SHP77 (cell line): ENCODE measurements at places on chromosomes 5 and 9.
A peak's percentile ranks its signal among the peaks of the same experiment; 100 is the strongest.

DNA sequence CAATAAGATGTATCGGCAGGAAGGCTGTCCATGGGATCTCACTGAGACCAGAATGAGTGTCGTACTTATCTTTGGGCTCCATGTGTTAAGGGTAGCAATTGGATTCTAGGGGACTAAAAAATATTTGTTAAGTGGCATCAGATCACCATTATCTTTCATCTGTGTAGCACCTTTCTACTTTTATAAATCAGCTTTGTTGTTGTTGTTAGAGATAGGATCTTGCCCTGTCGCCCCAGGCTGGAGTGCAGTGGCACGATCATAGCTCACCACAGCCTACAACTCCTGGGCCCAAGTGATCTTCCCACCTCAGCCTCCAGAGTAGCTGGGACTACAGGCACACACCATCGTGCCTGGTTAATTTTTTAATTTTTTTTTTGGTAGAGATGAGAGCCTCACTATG, 220.5 kb downstream of the SMARCA2 start:
- DNase-seq, result no peak

GRCh38 chr9:86097510-86098224, 1.7 kb downstream of the GOLM1 start:
- DNase-seq, result no peak

- no peak for DNase-seq
These were observed 8.8 kb downstream of the BTF3 start for GRCh38 chr5:73507062-73507461.

DNA sequence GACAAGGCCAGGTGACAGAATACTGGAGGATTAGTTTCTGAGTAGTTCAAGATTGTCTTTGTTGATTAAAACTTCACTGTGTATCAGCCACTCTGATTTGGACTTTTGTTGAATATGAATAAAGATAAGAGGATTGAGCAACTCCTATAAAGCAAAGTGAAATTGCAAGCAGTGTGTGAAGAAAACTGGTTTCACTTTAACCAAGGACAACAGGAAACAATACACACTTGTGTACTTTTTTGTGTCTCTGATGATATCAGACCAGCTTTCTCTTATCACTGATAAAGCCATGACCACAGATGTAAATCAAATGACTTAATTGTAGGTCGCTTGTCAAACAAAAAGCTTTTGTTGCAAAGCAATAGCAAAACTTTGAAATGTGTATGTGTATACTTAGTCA, 268.6 kb downstream of the FER start:
- no peak for DNase-seq

DNA sequence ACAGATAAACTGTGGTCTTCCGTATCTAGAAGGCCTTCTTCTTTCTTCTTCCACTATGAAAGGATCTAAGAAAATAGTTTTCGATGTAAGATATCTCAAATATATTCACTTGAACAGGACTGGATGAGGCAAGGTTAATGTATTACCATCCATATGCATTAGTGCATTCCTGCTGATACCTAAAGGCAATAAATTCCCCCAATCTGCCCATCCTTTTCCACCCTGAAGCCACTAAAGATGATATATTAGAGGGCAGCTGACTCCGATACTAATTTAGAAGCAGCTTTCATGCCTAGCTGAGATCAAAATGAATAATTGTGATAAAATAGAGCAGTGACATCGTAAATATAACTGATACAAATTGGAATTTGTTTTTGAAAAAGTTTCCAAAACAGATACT, 63.3 kb downstream of the DEPDC1B start:
- DNase-seq, result no peak

- DNase-seq, result no peak
These were observed 109.2 kb upstream of the SHB start for GRCh38 chr9:38178237-38178636.

DNA sequence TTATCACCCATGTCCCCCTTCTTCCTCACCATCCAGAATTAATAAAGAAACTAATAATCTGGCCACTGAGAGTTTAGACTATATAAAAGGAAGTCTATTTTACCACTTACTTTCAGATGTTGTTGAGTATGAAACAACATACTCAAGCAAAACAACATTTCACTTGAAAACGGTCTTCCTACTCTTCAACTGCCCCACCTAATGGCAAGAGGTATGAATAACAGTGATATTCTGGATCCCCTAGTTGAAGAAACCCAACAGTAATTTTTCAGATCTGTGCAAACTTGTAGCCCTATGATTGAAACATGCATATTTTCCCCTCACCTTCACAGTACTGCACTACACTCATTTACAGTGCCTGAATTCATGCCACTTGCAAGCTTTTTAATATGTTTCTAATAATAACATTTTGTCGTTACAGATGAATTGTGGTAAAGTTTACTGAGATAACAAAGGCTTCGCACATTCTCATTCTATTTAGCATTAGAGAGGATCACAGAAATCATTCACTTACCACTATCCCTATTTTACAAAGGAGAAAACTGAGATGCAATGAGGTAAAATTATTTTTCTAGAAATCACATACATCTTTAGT, 267.9 kb upstream of the PDE4D start:
- DNase-seq, result peak; percentile 21

DNA sequence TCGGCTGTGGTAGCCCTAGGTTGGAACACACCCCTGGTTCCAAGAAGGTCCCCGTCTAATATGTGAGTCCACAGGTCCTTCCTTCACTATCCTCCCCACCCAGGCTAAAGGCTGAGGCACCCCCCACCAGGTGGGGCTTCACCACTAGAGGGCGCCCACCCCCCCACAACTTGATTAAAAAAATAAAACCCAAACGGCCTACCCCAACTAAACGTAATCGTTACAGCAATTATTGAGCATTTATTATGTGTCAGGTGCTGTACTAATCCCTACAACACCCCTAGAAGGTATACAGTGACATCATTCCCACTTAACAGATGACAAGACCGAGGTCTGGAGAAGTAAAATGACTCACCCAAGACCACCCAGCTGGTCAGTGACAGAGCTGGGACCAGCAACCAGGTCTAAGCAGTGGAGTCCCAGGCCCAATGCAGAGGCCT, 65.0 kb downstream of the FGF18 start:
- no peak for DNase-seq

GRCh38 chr9:84947412-84947972, 278.0 kb downstream of the NTRK2 start:
- no peak for DNase-seq

GRCh38 chr9:125255781-125256391, 5.7 kb upstream of the GAPVD1 start:
- DNase-seq, result no peak

DNA sequence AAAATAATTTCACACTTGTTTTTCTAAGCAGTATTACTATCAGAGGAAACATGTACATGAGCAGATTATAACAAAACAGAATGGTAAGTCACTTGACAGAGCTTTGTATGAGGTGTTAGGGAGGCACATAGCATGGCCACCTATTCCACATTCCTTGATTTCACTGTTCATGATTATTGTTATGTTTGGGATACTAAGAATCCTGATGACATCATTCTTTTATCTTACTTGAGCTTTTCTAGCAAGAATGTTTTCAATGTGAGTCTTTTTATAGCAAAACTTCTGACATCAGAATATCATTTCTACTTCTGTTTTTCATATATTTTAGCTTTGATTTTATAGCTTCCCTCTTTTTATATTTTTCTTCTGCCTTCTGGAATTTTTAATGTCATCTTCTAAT, 208.2 kb downstream of the DMRTA1 start:
- no peak for DNase-seq

- DNase-seq, result no peak
These were observed 28.8 kb downstream of the ADAMTSL2 start for GRCh38 chr9:133563291-133563796.

DNA sequence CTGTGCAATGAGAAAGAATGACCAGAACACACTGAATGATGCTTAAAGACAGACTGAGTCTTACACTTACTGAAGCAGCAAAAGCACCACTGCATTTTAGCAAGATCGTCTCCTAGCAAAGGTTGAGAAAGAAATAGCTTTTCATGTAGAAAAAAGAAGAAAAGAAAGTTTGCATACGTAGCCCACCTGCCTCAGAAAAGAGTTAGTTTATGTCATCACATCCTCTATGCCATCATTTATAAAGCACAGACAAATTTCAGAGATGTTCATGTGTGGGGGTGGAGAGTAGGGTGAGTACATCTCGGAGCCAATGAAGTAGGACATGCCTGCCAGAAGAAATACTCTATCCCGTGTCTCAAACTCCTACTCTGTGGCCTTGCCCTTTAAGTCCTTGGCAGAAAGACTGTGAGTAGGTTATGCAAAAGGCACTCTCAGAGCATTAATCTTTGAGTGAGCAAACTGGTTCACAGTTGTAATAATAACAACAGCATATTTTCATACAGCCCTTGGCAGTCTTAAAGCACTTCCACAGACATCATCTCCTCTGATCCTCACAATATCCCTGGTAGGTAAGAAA, 22.4 kb downstream of the NRG2 start:
- DNase-seq, result no peak

- no peak for DNase-seq
These were observed 1556.5 kb upstream of the C9orf72 start for GRCh38 chr9:29129763-29130162.

DNA sequence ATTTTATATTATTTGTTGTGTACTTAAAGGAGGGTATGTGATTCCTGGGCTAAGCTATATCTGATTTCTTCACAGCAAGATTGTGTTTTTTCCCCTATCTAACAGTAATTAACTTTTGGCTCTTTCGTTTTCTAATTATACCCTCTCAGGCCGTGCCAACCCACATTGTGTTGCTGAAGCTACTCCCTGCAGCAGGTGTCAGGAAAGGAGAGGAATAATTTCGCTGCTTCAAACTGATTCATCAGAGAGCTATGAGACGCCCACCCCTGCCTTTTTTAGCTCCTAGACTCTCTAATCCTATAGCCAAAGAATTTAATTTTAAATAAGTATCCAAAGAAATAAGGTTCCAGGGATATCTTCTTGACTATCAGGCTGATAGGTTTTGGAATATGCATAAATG, 3.8 kb downstream of the CAVIN4 start:
- no peak for DNase-seq

DNA sequence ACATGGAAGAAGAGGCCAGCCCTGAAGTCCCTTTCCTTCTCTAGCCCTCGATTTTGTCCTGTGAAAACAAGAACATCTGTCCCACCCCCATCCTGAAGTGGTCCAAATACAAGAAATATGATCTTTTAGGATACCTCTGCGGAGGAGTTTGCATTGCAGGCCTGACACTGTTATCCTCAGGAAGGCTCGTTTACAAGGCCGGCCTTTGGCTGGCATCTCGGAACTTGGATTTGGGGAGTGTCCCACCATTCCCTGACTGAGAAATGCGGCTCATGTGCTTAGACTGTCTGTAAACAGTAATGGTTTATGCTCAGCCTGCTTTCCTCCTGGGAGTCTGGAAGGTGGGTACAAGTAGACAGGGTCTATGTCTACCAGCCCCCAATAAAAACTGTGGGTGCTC, 26.4 kb downstream of the WHRN start:
- DNase-seq, result no peak

- DNase-seq, result no peak
These were observed 104.7 kb upstream of the IER5L start for GRCh38 chr9:129282731-129283211.
